ENCODE measurements at places on chromosomes 1 and 21.

- no peak for DNase-seq
Observed at GRCh38 chr1:32393136-32393535, 1.1 kb downstream of the BSDC1 start.

- DNase-seq = no peak
Observed at GRCh38 chr1:215484171-215484939, 82.7 kb upstream of the KCTD3 start.

GRCh38 chr1:21492356-21492625 is 16.9 kb upstream of the ALPL start:
- no peak for DNase-seq

GRCh38 chr1:205977402-205978014 is 25.7 kb downstream of the RAB7B start:
- peak; percentile 41 for DNase-seq

- no peak for DNase-seq
Observed at GRCh38 chr1:198326915-198327314, 170.1 kb downstream of the NEK7 start.

- no peak for DNase-seq
Observed at GRCh38 chr1:94063379-94063778, 57.6 kb downstream of the ABCA4 start.
